SK-MEL-5 (cell line): ENCODE measurements at places on chromosomes 7 and 10. TPM values are rescaled to one million over a fixed set of nuclear protein-coding genes. Genes with fewer than 3 reads are reported as not detected.

The CPN1 gene
- 69.4 and 74.7 TPM in 2 replicates for total RNA-seq

DNA sequence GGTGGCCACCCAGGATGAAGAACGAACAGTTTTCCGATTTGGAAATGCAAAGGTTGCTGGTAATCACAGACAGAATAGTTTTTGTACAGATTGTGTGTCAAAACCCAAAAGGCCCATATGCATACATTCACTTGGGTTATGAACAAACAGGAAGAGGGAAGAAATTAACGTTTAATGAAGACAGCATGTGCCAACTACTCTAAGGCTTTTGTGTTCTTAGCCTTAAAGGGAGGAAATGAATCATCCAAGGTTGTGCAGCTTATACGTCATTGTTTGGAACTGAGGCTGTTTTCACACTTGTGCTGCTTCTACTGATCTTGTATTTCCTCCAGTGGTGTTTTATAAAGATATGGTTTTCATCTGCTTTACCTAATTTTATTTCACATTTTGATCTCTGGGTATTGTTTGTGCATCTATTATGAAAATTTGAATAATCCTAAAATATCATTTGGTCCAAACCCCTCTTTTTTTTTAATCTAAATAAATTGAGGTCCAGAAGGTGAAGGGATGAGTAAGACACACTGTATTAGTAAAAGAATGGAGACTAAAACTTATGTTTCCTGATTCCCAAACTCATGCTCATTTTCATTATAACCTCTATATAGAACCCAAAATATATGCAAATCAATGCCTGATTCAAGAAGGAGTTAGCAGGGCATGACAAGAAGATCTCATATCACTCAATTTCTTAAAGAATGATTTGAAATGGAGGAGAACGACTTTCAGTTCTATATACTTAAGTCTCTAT lies 373.1 kb downstream of the THSD7A start:
- peak; percentile 95 for DNase-seq

The CRYGN gene
- not detected in 2 replicates for total RNA-seq

DNA sequence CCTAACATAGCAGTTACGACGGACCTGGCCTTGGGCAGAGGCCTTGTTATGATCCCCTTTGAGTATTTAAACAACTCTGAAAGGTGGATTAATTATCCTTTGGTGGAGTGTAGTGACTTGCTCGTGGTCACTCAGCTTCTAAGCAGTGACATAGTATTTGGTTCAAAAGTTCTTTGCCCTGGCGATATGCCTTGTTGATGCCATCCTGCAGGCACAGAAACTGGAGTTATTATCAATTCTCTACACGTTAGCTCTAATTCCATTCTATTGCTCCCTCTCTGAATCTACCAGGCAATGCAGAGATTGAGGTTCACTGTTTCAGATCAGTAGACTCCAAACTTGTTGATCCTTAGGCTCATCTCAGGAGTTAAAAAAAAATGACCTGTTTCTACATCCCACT lies 32.5 kb upstream of the ELMO1 start:
- no peak for DNase-seq

DNA sequence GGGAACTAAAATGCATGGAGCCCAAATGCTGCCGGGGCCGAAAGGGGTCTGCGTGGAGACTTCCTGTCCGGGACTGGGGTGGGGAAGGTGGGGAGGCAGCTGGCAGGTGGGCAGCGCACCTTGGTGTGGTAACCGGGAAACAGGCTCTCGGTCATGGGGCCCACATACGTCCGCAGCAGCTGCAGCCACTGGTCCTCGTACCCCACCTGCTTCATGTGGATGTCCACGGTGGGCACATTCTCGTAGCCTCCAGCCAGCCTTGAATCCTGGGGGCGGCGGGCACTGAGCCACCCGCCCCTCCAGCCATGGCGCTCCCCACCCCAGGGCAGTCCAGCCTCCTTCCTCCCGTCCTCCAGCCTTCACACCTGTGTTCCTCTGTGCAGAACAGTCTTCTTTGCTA lies 6.6 kb upstream of the MOGAT3 start:
- no peak for DNase-seq

The RASA4B gene
- total RNA-seq = 1.1 and 2.7 TPM in 2 replicates

GRCh38 chr10:95133016-95133752 lies 60.9 kb upstream of the ACSM6 start:
- DNase-seq = peak; percentile 89

DNA sequence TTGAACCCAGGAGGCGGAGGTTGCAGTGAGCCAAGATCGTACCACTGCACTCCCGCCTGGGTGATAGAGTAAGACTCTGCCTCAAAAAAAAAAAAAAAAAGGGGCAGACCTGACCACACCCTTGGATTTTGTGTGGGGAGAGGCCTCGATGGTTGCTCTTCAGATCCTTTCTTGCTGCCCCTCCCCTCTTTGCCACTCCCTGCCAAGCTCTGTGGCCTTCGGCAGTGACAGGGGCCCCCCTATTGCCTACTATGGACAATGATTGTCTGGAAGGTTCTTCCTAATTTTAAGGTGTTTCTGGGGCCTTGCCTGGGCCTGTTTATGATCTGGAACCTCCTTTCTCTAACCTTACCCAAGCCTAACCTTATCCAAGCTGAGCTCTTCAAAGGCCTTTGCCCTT lies 795 bp downstream of the PRF1 start:
- no peak for DNase-seq

- peak; percentile 62 for DNase-seq
Measured at GRCh38 chr10:88791924-88792323, 10.6 kb upstream of the LIPM start.

- no peak for DNase-seq
Measured at GRCh38 chr10:49387071-49387470, 8.8 kb downstream of the DRGX start.

The OR6V1 gene
- total RNA-seq = not detected in 2 replicates

The GPNMB gene
- total RNA-seq = 1,248 and 1,278 TPM in 2 replicates

The TMEM130 gene
- total RNA-seq = not detected in 2 replicates
